Activated CD4-positive, alpha-beta T cell treated with anti-CD3 and anti-CD28 coated beads for 24 hours (primary cell): ENCODE measurements at places on chromosomes 4 and X.

DNA sequence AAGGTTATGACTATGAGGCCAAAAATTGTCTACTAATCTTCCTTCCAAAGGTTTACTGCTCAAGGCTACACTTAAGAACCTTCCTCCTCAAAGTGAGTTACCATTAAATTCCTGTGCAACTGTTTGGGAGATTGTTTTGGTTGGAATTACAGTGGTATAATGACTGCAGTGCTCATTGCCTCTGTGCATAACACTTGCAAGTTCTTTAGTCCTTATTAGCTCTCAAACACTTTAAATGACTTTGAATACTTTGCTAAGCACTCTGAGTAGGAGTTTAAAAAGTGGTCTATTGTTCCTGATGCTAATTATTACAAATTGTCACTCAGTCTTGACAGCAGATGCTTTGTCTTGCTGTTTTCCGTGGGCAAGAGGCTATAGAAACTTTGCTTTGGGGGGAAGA, 422.8 kb upstream of the PABPC4L start:
- no peak for DNase-seq

DNA sequence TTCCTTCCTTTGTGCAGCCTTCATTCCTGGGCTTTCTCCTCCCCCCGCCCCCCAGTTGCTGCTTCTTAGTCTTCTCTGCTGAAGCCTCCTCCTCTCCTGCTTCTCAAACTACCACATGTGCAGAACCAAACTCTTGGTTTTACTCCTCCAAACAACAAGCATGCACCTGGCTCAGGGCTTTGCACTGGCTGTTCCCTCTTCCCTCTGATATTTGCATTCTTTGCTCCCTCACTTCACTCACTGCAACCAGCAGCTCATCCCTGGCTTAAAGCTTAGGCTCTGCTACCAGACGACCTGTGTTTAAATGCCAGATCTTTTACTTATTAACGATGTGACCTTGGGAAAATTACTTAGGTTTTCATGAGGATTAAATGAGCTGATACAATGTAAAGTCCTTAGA, 51.4 kb downstream of the MED28 start:
- no peak for DNase-seq

DNA sequence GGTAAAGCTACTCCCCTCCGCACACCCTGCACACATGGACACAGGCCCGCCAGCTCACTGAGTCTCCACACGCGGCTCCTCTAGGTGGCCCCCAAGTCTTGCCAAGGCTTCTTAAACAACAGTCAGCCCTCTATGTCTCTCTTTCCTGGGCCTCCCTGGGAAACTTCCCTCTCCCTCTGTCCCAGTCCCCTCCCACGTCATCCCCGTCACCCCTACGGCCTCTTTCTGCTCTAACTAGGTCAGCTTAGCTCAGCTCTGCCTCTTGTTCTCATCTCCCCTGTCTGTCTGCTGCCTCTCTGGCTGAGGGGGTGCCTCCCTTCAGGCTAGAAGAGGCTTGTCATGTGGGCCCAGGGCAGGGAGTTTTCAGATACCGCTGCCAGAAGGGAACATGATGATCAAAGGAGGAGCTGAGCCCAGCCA, 38.8 kb downstream of the SEPTIN6 start:
- no peak for DNase-seq

DNA sequence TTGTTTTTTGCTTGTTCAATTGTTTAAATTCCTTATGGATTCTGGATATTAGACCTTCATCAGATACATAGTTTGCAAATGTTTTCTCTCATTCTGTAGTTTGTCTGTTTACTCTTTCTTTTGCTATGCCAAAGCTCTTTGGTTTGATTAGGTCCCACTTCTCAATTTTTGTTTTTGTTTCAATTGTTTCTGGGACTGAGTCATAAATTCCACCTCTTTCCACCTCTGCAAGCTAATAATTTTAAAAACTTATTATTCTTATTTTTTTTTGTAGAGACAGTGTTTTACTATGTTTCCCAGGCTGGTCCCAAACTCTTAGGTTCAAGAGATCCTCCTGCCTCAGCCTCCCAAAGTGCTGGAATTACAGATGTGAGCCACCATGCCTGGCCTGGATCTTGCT, 226.8 kb upstream of the GPRIN3 start:
- DNase-seq = no peak

GRCh38 chr4:128688846-128689437, 120.6 kb upstream of the JADE1 start:
- DNase-seq = no peak

- DNase-seq = no peak
Observed at GRCh38 chr4:99915449-99915848, 21.2 kb upstream of the LAMTOR3 start.
